ENCODE measurements at places on chromosomes 4 and X.

DNA sequence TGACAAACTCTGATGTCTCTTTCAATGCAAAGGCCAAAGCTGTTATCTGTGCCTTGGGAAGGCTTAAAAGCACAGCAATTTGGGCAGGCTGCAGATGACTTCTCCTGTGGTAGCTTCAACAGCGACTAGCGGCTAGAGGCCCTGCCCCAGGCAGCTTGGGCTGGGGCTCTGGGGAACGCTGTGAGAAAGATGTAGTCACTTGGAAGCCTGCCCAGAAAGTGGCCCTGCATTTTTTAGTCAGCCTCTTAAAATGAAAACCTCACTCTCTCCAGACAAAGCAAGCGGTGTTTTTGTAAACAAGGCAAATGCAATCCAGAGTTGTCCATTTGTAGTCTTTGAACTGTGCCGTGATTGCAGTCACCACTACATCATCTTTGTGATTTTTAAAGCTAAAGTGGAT, 27.5 kb downstream of the PCYT1B start:
- DNase-seq: no peak

- DNase-seq: peak; percentile 33
Measured at GRCh38 chr4:52659722-52660261, 691 bp upstream of the USP46 start.

- DNase-seq: no peak
Measured at GRCh38 chrX:14919407-14919806, 46.2 kb downstream of the MOSPD2 start.

DNA sequence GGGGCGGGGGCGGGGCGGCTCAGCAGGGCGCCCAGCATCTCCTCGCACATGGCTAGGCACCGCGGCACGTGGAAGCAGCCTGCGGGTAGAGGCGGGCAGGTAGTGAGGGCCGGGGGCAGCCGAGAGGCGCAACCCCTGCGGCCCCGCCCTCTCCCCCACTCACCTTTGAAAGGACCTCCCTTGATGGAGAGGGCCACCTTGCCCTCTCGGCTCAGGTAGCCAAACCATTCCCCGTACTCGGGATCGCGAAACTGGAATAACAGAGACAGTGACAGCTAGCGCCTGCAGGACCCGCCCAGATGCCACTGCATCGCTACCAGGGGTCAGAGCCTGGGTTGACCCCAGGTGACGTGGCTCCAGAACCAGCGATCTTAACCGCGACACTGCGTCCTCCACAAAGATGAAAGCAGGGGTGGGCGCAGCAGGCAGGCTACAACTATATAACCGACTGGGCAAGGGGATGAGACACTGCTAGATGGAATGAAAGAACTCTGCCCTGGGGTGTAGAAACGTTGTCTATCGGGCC, 552 bp upstream of the NAA10 start:
- no peak for DNase-seq

DNA sequence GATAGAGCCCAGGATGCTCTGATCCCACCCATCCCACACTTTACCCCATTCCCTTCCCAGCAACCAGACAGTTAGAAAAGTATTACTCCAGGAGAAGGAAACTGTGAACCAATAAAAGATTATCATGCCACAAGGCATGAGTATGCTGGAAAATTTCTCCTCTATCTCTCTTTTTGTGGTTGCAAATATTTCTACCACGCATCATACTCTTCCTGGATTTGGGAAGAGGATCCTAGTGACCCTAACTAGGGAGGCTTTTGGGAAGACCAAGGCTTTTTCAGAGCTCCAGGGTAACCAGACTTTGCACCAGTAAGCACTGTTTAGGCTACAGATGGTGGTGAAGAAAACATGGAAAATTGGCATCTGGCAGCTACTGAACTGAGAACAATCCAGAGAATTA, 257.6 kb upstream of the CLNK start:
- no peak for DNase-seq

DNA sequence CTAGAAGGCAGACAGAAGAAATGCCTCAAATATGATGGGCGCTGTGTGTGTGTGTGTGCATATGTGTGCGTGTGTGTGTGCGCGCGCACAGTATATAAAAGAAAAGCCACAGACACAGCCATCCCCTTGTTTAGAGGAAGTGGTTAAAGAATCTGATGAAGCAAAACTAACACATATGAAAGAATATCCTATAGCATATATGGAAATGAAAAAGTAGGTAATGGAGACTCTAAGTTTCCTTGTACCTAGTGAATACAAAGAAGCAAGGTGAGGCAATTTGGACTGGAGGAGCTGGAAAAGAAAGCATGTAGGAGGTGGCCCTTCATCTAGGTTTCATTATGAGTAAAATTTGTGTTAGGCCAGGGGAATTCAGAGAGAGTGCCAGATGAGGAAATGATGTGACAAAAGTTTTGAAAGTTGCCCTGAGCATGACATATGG, 58.6 kb upstream of the MCF2 start:
- no peak for DNase-seq

GRCh38 chr4:156765277-156765676, 206.3 kb downstream of the PDGFC start:
- no peak for DNase-seq

GRCh38 chr4:33649015-33649414, 2595.3 kb downstream of the ARAP2 start:
- DNase-seq: no peak

DNA sequence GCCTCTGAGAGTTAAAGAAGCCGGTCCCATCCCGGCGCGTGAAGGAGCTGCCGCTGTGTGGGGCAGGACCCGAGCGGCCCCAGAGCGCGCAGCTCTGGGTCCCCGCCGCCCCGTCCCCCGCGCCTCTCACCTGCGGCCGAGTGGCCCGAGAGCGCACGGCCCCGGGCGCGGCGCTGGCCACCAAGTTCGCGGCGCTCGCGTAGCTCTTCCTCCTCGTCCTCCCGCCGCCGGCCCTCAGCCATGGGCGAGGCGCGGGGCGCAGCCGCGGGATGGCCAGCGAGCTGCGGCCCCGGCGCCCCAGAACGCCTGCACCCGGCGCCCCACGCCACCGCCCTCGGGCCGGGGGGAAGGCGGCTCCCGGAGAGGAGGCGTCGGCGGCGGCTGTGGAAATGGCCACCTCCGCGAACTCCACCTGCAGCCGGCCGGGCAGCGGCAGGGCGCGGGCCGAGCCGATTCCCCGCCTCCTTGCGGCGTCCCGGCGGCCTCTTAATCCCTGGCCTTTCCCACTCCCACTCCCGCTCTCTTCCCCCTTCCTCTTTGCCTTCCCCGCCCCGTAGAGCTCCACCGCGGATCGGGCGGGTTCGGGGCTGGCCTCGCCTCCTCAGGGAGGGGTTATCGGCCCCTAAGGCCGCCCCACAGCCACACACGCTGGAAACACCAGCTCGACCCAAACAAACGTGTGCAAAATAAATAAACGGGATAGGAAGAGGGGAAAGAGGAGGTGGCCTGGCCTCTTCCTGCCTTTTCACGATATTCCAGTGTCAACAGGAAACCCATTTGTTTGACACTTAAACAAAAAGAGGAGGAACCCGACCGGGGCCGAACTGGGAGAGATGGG, at the start of gene SH3D19:
Gene SH3D19, minus strand, starts transcription at position 495 of the 838 bp plus-strand sequence. Its CDS starts 253 bp downstream, at position 242.
- DNase-seq: no peak

DNA sequence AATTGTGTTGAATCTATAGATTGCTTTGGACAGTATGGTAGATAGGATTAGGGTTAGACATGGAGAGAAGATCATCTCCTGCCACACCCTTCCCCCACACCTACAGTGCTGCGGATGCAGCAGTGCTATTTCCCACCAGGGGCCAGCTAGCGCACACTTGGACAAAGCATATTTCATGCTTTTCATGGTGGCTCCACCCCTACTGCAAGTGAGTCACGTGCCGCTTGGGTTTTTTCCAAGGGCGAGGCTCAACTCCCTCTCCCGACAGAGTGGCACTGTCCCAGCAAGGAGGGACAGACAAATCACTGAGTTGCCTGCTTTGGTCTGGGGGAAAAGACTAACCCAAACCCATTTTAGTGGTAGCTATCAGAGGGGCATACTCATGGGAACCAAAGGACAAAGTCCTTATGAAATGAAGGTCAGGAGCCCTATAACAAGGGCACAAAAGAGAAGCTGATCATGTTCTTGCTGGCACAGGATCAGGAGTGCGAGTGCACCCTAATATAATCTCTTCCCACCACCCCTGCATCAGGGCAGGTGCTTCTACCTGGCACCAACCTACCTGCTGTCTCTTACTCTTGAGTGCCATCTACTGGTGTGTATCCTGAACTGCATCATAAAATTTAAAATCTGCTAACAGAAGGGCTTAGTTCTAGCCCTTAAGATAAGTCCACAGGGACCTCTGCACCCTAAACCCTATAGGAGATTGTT, 55.1 kb upstream of the PGAM4 start:
- no peak for DNase-seq

DNA sequence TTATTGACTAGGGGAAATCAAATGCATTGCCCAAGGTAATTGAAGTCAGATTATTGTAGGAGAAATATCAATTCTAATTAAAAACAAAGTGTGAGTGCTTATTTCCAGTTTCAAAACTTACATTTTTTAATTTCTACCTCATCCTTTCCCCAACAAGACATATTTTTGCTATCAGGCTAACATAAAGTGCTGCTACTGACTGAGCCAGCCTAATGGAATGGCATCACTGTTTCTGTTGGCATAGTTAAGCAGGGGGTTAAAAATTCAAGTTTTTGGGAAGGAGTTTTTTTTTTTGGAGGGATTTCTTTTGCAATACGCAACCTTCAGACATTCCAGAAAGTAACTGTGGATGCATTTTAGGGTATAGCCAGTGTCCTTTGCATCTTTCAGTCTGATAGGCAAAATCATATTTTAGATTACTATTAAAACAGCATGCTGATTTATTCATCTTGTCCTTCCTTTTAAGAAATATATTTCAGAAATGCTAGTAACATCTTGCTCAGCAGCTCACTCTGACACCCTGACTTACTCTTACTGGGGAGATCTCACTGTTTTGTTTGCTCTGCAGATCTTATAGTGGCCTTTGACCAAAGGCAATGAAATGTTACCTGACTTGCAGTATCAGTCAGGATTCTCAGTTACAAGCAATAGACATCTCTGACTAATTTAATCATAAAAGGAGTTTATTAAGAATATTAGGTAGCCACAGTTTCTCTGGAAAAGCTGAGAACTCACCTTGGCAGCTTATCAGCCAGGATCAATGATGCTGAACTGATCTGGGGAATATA, 24.4 kb downstream of the GAB1 start:
- no peak for DNase-seq

DNA sequence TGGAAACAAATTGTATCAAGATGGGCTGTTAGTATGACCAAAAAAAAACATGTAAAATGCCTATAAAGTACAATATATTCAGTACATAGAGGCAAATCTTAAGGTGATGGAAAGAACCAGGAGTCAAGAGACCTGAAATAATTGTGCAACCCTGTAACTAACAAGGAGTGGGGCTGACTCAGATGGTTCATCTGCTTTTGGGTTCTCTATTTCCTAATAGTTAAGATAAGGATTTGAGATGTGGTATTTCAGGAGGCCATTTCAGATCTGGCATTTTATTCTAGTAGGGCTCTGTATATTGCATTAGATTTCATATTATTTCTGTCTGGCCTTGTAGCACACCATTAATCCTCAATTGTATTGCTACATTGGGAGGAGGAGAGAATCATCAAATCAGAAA, 268.4 kb downstream of the HS3ST1 start:
- no peak for DNase-seq

DNA sequence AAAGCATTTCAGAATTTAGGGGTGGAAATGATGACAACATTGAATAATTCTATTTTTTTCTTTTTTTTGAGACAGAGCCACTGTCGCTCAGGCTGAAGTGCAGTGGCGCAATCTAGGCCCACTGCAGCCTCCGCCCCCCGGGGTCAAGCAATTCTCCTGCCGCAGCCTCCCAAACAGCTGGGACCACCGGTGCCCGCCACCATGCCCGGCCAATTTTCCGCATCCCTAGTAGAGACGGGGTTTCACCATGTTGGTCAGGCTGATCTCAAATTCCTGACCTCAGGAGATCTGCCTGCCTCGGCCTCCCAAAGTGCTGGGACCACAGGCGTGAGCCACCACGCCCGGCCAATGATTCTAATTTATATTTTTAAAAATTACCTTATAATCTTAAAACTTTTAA, 7.2 kb downstream of the NBDY start:
- no peak for DNase-seq

- no peak for DNase-seq
Measured at GRCh38 chr4:41594432-41594831, 56.5 kb downstream of the LIMCH1 start.

DNA sequence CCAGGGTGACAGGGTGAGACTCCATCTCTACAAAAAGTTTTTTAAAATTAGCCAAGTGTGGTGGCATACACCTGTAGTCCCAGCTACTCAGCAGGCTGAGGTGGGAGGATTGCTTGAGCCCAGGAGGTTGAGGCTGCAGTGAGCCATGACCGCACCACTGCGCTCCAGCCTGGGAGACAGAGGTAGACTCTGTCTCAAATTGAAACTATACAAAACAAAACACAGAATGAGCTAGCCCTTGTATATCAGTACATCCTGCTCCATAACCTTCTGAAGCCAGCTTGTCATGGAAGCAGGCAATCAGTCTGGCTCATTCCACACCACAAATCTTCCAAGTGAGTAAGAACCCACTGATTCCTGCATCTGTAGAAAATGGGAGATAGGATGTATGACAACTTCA, 49.0 kb downstream of the CD99L2 start:
- DNase-seq: no peak

GRCh38 chrX:150664290-150664689, 28.9 kb upstream of the MTMR1 start:
- no peak for DNase-seq

GRCh38 chrX:105635794-105636193, 186.5 kb upstream of the NRK start:
- no peak for DNase-seq

DNA sequence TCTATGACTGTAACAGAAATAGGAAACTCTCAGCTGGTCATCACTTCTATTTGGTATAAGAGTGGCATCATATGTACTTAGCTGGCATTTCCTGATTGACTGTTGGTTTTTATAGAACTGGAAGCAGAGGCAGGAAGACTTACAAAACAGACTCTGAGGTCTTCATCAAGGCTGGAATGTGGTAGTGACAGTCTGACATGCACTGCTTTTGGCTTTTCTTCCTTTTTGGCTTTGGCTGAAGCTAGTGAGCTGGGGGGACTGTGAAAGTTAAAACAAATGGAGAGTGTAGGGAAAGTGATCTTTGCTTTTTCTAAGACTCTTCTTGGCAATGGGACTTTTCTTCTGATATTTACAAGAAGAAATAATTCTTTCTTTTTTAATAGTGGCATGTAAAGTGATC, 121.1 kb upstream of the SLC4A4 start:
- DNase-seq: no peak

DNA sequence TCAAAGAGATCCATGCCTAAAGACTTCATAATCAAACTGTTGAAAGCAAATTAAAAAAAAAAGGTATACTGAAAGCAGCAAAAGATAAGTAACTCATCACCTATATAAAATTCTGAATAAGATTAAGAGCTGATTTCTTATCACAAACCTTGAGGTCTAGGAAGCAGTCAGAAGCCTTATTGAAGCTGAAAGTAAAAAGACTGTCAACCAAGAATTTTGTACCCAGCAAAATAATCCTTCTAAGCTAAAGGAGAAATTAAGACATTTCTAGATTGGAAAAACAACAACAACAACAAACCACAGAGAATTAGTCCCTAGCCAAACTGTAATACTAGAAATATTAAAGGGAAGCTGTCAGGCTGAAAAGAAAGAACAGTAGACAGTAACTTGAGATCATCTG, 622.9 kb downstream of the PCDH7 start:
- no peak for DNase-seq
